ENCODE measurements at places on chromosomes 5 and 9. TPM values are rescaled to one million over a fixed set of nuclear protein-coding genes. Genes with fewer than 3 reads are reported as not detected.
A peak's percentile ranks its signal among the peaks of the same experiment; 100 is the strongest.

- DNase-seq, result no peak
Observed at GRCh38 chr5:78293851-78294247, 649 bp downstream of the AP3B1 start.

DNA sequence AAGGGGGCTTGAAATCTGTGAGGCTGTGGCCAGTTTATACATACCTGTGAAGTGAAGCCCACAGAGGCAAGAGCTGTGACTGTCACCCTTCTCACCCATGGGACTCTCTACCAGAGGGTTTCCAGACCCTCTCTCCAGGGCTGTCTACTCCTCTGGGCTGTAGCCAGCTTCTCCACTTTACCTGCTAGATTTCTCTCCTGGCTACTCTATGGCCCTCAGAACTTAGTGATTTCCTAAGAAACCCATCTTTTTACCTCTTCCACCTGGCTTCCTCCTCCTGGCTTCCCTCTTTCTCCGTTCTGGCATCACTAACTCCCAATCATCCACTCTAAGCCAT lies 78.0 kb downstream of the SEC61B start:
- no peak for DNase-seq

DNA sequence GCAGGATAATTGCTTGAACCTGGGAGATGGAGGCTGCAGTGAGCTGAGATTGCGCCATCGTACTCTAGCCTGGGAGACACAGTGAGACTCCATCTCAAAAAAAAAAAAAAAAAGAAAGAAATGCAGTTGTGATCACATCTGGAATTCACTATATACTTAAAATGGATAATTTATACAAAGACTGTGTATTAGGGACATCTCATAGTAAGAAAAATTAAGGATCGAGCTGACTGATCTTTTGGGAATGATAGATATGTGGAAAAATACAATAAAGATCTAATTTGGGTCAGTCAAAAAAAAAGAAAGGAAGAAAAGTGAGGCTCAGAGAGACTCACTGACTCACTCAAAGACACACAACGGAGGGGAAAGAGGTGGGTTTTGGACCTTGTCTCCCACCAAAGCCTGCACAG lies 73.2 kb upstream of the STXBP1 start:
- DNase-seq, result no peak

- DNase-seq, result no peak
Observed at GRCh38 chr5:84168841-84169240, 215.8 kb downstream of the EDIL3 start.

- DNase-seq, result no peak
Observed at GRCh38 chr5:127056896-127057295, 16.4 kb downstream of the C5orf63 start.

- no peak for DNase-seq
Observed at GRCh38 chr9:94174164-94174563, 84.9 kb upstream of the ZNF169 start.

GRCh38 chr5:79692596-79692995 lies 3.0 kb downstream of the CMYA5 start:
- no peak for DNase-seq

DNA sequence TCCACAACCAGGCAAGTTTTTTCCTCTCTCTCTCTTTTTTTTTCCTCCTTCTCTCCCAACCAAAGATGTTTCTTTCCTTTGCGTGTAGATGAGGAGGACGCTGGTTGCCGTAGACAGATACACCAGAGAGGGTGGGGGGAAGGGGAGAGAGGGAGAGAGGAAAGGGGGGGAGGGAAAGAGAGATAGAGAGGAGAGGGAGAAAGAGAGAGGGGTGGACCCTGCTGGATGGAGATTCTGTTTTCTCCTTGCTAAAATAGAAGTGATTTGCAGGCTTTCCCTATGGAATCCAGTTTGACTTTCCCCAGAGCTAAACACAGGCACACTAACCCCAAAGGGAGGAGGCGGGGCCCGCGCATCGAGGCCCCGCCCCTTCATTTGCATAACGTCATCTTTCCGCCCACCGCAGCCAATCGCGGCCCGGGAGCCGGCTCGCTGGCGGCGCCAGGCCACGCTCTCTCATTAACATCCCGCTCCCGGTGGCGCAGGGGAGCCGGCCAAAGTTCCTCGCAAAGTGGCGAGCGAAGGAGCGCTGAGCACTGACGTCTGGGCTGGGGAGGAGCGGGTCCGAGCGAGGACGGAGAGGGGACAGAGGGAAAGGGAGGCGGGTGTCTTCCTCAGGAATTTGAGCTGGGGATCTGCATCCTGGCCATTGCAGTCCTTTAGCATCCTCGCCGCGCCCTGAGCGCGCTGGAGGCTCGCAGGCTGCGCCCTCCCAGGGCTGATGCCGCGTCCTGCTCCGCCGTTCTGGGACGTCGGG lies 487 bp upstream of the EBF1 start:
- DNase-seq, result peak; percentile 95

- peak; percentile 63 for DNase-seq
Observed at GRCh38 chr5:179624841-179625271, 1.4 kb upstream of the HNRNPH1 start.

DNA sequence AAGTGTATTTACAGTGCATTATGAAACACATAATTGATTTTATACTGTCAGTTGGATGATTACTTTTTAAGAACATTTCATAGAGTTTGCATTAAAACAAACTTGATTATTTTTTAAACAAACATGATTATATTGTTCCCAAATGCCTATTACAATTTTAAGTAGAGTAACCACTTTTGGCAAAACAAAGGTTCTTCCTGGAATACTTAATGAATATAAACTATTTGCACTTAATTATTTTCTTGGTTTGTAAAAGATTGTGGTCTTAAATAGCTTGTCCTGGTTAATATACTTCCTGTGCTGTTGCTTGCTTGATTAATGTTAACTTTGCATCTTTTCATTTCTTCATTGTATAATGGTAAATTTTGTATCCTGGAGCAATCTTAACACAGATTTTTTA lies 180.0 kb downstream of the CDH12 start:
- no peak for DNase-seq

GRCh38 chr5:57717555-57717954 lies 234.9 kb upstream of the ACTBL2 start:
- DNase-seq, result no peak

DNA sequence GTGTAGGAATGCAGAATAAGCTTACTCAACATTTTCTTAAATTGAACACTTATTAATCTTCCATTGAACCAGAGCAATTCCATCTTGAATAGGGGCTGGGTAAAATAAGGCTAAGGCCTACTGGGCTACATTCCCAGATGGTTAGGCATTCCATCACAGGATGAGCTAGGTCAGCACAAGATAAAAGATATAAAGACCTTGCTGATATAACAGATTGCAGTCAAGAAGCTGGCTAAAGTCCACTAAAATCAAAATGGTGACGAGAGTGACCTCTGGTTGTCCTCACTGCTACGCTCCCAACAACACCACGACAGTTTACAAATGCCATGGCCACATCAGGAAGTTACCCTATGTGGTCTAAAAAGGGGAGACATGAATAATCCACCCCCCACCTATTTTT lies 156.1 kb downstream of the NXNL2 start:
- DNase-seq, result no peak

DNA sequence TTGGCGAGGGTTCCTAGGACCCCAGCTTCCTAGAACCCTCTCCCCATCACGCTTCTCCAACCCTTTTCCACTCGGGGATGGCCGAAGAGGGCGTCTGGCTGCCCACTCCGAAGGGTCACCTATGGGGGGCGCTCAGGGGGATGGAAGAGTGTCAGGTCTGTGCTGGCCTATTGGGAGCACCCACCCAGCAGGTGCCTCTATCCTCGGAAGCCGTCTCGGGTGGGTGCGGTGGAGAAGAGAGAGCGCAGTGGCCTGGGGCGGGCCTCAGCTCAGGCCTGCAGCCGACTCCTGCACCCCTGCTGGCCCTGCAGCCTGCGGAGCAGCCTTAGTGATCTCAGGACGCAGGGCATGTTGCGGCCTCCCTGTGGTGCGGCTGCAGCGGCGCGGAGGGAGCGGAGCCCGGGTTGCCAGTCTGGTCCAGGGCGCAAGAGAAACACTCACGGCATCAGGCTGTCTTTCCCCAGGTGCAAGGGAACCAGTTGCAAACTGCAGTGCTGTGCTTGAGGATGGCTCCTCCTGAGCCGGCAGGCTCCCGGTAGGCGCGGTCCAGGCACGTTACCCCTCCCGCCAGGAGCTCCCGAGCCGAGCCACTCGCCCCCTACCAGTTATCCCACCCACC lies 1.5 kb upstream of the IRX2 start:
- no peak for DNase-seq

GRCh38 chr9:63859475-63860215 lies 1425.4 kb downstream of the FOXD4L5 start:
- DNase-seq, result no peak

GRCh38 chr9:137191245-137191644 lies 2.8 kb downstream of the SSNA1 start:
- DNase-seq, result no peak

The LHX2 gene
- total RNA-seq, result not detected

The CA9 gene
- total RNA-seq, result 0.71 TPM

The PCDHA7 gene
- 0.36 TPM for total RNA-seq

The CFAP90 gene
- 0.81 TPM for total RNA-seq

The SH3RF2 gene
- 1.4 TPM for total RNA-seq

The FBXL7 gene
- total RNA-seq, result 18.2 TPM

The WHRN gene
- total RNA-seq, result 7.2 TPM

The CCDC152 gene
- total RNA-seq, result not detected
